Stimulated activated CD4-positive, alpha-beta T cell treated with anti-CD3 and anti-CD28 coated beads, Interleukin-2, amount 100 ng/mL, for 24 hours (primary cell): ENCODE measurements at places on chromosomes 7 and 10.

DNA sequence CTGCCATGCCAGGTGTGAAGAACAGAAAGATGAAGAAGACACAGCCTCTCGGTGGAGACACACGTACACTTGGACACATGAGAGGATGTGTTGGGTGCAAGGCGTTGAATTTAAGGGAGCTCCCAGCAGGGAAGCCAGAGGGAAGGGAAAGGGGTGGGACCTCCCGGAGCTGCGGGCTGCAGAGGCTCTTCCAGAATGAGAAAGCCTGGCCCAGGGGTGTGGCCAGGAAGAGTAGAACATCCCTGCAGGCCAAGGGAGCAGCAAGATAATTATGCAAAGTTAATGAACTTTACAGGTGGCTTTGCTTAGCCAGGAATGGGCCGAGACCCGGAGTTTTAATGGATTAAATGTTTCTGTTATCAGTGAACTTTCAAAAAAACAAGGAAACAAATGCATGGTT, 270.3 kb downstream of the KLF6 start:
- no peak for DNase-seq

DNA sequence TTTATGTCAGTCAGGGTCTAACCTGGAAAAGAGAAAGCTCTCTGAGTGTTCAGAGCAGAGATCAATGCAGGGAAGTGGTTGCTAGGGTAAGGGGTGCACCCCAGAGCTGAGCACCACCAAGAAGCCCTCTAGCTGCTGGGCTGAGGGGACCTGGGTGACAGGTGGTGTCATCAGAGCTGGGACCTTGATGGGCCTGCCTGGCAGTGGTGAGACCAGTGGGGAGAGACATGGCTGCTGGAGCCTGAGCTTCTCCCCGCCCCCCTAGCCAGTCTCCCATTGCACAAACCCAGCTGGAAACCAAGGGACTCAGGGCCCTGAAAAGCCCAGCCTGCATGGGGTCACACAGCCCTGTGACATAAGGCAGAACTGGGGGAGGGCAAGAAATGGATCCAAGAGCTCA, 49.1 kb upstream of the OSBPL3 start:
- no peak for DNase-seq

- no peak for DNase-seq
Measured at GRCh38 chr7:1981878-1982230, 250.9 kb downstream of the MAD1L1 start.

DNA sequence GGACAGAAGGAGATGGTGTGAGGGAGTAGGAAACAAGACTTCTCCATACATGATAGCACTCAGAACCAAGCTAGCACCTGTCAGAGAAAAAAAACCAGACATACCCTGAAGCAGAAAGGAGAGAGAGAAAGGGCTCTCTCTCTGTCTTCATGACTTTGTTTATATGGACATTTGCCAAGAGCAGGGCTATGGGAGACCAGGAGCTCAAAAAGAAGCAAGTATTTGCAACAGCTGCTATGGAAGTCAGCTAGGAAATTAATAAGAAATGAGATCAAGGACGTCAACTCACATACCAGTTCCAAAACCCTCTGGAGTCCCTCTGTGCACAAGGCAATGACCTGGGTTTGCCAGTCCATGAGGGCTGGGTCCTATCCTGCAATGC, 111.6 kb downstream of the SGMS1 start:
- DNase-seq = no peak

GRCh38 chr7:106774768-106775551, 90.1 kb upstream of the PIK3CG start:
- peak; percentile 41 for DNase-seq

DNA sequence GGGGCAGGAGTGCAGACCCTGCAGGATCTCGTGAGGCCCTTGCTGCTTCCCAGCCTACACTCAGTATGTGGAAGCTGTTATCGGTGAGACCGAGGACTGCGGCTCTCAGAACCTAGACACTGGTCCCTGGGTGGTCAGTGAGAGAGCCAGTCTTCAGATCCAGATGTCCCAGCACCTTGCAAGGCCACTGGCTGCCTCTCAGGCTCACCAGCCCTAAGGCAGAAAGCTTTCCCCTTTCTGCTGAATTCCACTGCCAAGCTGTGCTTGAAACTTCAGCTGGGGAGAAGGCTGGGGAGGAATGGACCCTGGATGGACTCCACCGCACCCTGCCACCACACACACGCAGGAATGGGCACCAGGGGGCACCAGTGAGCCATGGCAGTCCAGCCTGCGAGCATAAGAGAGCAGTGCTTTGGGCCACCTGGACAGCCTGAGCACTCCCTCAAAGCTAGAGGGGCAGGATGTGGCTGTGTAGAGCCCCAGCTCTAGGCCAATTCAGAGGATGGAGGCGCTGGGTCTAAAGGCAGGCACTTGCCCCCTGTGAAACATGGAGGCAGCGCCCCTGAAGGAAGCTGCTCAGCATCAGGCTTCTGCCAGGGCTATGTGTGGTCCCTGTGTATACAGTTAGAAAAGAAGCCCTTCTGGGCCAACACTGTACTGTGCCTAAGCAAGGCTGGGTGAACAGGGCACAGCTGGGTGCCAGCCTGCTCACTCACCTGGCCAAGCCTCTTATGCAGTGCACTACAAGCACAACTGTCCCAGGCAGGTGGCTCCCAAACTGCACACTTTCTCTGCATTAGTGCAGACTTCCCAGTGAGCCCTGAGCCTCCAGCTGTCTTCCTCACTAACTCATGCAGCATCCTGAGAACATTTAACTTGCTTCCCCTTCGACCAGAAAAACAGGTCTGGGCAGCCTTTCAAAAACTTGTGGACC, 21.6 kb downstream of the TMEM72 start:
- DNase-seq = peak; percentile 88

DNA sequence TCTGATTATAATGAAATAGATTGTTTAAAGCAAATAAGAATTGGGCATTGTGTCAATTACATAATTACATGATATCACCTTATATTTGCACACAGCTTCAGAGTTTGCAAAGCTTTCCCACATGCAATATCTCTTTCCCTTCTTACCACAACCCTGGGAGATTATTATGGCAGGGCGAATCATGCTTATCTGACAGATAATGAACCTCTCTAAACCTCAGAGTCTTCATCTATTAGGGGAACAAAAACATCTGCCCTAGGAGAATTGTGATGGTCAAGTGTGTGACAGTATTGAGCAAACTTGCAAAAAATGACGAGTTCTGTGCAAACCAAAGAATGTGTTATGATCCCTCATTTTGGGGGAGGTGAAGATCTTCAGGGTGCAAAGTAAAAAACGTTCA, 90.0 kb downstream of the MYOF start:
- DNase-seq = no peak

GRCh38 chr7:16942929-16943509, 61.2 kb upstream of the AGR3 start:
- DNase-seq = no peak

- no peak for DNase-seq
Measured at GRCh38 chr7:50718311-50718710, 64.4 kb downstream of the GRB10 start.

- no peak for DNase-seq
Measured at GRCh38 chr7:20403331-20403730, 72.6 kb downstream of the ITGB8 start.

DNA sequence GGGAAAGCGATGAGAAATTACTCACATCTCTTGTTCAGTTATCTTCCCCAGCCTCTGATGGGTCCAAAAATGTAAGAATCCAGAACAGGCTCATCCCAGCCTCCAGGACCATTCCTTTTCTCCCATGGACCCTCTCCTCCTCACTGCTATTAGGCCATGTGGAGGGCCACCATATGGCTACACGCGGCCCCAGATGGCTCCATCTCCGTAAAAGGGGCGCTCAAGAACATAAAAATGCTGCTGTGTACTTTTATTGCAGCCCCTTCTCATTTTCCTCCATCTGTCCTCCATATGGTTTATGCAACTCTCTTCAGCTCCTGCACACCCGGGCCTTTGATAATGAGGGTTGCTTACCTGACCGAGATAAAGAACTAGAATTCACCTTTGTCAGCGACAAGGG, 166.2 kb downstream of the RAPGEF5 start:
- no peak for DNase-seq

GRCh38 chr10:113704637-113705343, 25.1 kb downstream of the CASP7 start:
- DNase-seq = peak; percentile 22

- no peak for DNase-seq
Measured at GRCh38 chr7:83970081-83970480, 224.5 kb downstream of the SEMA3A start.
